Progenitor cell of endocrine pancreas (in vitro differentiated cells): ENCODE measurements at places on chromosomes 7 and 10. TPM values are rescaled to one million over a fixed set of nuclear protein-coding genes. Genes with fewer than 3 reads are reported as not detected.

GRCh38 chr10:20407357-20407756 is 489.8 kb downstream of the NEBL start:
- DNase-seq = no peak

DNA sequence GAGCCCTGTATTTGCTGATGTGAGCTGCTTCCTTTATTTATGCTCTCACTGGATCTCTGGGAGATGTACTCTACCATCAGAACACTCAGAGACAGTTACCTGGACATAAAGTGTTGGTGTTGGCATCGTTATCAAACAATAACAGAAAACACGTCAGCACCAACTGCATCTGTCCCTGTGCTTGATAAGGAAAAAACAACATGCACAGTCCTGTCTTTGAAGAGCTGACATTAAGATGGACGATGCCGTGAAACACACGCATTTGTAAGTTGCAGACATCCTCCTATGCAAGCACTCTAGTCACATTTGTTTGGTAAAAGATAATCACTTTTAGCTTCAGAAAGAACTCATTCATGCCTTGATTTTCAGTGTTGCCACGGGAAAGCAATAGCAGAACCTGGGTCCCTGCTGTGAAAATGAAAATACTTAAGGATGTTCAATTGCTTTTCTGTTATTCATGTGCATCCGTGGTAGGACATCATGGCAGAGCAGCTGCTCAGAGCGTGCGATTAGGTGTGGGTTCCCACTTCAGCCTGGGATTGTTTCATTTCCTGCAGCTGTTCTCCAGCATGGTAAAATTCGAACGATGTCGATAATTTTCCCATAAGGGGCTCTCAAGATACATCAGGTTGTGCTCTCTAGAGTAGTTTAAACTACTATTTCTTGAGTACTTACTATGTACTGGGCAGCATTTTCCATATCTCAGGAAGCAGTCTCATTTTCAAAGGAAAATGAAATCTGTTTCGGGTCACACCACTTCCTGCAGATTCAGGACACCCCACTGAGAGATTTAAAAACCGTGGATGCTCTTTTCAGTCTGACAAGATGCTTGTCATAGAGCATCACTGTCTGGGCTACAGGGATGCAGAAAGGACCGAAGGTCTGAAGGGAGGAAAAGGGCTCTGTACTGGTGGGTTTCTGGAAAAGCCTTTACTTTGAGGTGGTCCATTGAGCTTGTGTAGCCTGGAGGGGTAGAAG is 248.7 kb downstream of the CAMK1D start:
- no peak for DNase-seq

DNA sequence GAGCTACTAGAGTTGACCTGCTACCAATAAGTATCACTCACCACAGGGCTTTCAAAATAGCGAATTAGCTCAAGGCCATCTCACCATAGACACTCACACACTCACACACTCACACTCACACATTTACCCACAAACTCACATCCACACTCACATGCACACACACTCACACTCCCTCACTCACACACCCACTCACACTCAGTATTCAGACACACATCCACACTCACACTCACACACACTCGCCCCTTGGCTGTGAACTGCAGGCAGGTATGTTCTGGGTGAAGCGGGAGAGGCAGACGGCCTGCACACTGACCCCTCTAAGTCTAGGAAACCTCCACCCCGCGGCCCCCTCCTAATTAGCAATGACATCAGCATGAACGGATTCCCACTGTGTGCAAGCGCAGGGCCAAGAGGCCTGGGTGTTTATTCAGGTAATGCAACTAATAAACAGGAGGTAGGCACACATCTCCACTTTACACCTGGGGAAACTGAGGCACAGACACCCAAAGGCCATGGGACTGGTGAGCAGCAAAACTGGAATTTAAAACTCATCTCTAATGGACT is 94.6 kb downstream of the ADARB2 start:
- no peak for DNase-seq

DNA sequence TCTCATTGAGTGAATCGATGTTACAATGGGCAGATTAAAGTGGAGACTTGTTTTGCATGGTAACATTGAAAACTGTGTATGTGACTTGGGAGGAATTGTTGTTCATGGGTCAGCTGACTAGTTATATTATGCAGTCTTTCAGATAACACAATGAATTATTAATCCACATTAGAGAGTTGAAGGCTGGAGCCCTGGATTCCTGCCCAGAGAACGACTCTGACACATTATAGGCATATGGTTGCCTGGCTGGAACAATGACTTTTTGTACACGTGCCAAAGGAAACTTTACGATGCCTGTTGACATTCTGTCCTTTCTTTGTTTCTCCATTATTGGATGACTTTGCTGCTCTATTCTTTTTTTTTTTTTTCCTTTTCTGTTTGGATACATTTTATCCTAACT is 52.3 kb upstream of the TMEM229A start:
- DNase-seq = no peak

Gene PTF1A
- 41.3 and 50.7 TPM in 2 replicates for total RNA-seq

DNA sequence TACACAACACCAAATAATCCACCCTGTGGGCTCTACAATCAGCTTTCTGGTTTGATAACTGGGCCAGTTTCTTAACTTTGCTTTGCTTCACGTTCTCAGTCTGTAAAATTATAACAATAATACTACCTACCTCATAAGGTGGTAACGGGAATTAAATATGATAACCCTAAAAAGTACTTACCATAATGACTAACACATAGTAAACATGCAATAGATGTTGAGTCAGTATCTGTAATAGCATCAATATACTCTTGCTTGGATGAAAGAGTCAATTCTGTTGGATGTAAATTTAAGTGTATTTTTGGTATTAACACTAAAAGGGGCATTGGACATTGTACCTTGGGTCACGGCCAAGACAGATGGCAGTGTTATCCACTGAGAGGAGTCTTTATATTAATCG is 160.5 kb downstream of the FOXP2 start:
- DNase-seq = no peak

- peak; percentile 70 for DNase-seq
Measured at GRCh38 chr7:29684787-29685650, 121.3 kb upstream of the WIPF3 start.
